ENCODE measurements at places on chromosomes 6 and 20.
A peak's percentile ranks its signal among the peaks of the same experiment; 100 is the strongest.

GRCh38 chr6:31660381-31661261 is at the start of gene C6orf47:
Gene C6orf47 (minus strand): TSS chr6:31660778. CDS start chr6:31659947, 831 bp downstream.
- DNase-seq, result peak; percentile 65

DNA sequence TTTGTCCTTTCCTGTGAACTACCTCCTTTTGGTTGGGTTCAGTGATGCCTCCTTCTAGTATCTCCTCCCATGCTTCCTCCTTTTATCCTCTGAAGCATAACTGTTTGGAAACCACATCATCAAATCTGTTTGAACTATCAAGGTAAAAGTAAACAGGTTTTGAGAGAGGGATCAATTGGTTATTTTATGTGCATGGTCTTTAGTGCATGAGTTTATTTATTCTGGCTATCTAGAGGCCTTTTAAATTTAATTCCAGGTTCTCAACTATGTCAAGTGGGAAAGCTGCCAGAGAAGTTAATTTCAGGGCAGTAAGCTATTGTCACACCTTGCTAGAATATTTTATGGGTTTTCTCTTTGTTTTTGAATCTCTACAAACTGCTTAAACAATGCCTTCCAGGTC is 54.1 kb downstream of the WASF1 start:
- DNase-seq, result no peak

- DNase-seq, result no peak
Measured at GRCh38 chr6:35046862-35047261, 94.3 kb downstream of the TCP11 start.

GRCh38 chr6:6749702-6750491 is 161.4 kb downstream of the LY86 start:
- DNase-seq, result peak; percentile 88

DNA sequence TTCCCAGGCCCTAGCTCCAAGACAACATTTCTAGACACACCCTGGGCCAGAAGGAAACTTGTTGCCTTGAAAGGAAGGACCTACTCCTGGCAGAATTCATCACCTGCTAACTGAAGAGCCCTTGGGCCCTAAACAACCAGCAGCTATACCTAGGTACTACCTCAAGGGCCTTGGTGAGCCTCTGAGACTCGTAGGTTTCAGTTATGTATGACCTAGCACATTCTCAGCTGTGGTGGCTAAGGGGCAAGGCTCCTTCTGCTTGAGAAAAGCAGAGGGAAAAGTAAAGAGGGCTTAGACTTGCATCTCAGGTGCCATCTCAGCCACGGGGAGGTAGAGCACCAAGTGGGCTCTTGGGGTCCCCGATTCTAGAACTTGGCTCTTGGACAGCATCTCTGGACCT is 132.3 kb upstream of the NHSL1 start:
- DNase-seq, result no peak

GRCh38 chr6:146679386-146679785 is 80.6 kb downstream of the ADGB start:
- DNase-seq, result no peak

DNA sequence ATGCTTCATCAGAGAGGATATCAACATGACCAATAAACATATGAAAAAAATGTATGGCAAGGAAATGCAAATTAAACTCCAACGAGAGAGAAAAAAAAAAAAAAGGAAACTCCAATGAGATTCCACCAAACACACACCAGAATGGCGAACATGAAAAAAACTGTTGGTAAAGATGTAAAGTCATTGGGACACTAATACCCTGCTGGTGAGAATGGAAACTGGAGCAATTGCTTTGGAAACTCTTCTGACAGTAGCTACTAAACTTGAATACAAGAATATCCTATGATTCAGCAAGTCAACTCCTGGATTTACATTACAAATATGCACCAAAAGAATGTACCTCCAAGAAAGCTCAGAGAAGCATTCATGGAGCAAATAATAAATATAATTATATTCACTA is 260.7 kb upstream of the ECI2 start:
- DNase-seq, result no peak

DNA sequence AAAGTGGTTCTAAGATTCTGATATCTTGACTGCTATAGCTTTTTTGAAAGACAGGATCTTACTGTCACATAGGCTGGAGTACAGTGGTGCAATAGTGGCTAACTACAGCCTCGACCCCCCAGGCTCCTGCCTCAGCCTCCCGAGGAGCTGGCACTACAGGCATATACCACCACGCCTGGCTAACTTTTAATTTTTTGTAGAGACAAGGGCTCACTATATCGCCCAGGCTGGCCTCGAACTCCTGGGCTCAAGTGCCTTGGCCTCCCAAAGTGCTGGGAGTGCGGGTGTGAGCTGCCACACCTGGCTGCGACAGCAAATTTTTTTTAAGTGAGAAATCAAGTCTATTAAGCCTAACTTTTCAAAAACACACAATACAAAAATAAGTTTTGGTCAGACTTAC is 106.6 kb downstream of the NOL4L start:
- DNase-seq, result no peak

- DNase-seq, result no peak
Measured at GRCh38 chr6:38302838-38303237, 336.9 kb downstream of the BTBD9 start.

- no peak for DNase-seq
Measured at GRCh38 chr20:31568773-31569162, 36.3 kb upstream of the ID1 start.

GRCh38 chr6:144286503-144287393 is 1.6 kb downstream of the UTRN start:
- DNase-seq, result peak; percentile 18

- no peak for DNase-seq
Measured at GRCh38 chr6:82645536-82646230, 282.1 kb downstream of the TPBG start.

DNA sequence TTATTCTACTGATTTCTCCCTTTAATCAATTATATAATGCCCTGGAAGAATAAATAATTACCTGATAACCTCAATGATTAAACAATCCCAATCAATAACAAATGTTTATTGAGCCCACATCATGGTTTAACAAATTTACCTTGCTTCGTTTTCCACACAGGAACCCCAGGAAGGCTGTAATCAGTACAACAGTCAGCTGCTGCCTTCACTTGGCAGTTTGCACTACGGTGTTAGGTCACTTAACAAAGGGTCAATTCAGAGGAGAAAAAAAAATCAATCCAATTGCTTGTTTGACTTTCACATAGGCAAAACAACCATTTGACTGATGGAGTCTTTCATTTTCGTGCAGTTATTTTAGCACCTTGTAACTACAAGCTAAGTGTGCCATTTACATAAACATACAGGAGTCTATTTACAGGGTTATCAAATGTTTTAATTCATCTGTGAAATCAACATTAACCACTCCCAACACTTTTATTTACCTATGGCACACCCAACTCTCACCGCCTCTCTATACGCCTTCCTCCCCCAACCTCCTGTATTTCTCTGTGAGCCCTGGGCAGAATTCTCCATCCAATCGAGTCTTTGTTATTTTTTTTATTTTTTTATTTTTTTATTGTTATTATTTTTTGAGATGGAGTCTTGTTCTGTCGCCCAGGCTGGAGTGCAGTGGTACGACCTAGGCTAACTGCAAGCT is 140.4 kb upstream of the TAB2 start:
- no peak for DNase-seq

GRCh38 chr20:7728338-7728737 is 211.9 kb downstream of the HAO1 start:
- no peak for DNase-seq

- no peak for DNase-seq
Measured at GRCh38 chr6:155678361-155678760, 222.7 kb upstream of the NOX3 start.

GRCh38 chr20:14288341-14289330 is 48.8 kb downstream of the FLRT3 start:
- no peak for DNase-seq

GRCh38 chr6:15577550-15578171 is 85.2 kb downstream of the DTNBP1 start:
- DNase-seq, result no peak

GRCh38 chr20:41170386-41171105 is 33.2 kb downstream of the PLCG1 start:
- peak; percentile 6 for DNase-seq

DNA sequence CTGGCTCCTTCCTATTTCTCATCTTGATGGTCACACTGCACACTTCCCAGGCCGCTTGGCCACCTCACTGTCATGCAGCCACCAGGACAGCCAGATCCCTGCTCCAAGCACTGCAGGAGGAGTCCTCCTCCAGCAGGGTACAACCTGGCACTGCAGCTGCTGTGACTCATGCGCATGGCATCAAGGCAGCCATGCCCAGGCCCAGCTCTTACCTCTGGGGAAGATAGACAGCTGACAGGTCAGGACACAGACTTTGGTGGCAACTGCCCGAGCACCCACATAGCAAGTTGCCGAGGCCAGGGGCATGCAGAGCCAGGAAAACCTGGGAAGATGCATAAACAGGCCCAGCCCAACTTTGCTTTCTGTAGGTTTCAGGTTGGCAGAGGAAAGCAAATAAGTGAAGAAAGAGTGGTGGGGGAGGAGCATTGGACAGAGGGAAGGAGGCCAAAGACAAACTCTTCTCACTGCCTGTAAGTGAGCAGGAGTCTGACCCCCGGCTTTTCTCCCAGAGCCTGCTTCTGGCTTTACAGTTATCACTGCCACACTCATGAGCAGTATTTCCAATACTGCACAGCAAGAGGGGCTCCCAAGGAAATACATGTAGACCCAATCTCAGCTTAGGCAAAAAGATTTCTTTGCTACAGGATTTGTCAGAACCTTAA is 38.8 kb downstream of the SLC22A3 start:
- DNase-seq, result peak; percentile 66

- DNase-seq, result peak; percentile 67
Measured at GRCh38 chr6:164107297-164107995, 692.9 kb downstream of the QKI start.

DNA sequence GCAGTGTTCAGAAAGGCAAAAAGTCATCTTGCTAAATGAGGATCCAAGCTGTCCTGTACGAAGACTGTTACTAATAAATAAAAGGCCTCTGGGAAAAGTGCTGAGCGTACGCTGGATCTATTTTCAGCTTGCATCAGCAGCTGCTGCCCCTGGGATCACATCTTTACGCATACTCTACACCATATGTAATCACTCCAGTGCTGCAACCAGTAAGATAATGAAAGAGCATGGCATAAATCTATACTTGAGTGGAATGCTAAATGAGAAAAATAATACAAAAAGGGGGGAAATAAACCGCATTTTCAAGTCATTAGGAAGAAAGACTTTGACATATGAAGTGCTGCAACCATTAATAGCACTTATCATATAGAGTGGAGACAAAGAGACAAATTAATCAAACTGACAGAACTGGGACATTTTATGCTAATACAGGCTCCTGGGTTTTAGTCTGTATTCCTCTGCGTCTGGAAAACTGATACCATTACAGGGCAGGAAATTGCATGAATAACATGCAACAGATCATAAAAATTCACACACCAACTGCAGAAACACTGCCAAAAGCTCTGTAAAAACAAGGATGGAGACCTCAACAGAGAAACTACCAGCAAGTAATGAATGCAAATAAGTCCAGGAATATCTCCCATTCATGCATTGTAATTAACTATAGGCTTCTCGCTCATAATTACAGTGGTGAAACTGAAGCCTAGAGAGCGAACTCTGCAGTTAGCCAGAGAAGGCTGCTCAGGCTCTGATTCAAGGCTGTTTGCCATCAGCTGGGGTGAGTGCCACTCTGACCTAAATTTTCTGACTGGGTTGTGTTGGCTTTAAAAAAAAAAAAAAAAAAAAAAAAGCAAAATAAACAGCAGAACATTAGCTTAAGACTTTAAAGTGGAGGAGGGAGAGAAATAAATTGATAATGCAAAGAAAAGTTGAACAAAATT is 83.8 kb downstream of the GJA10 start:
- DNase-seq, result peak; percentile 56

GRCh38 chr6:15663130-15663871 is 473 bp upstream of the DTNBP1 start:
- no peak for DNase-seq

GRCh38 chr6:22470454-22471131 is 98.8 kb upstream of the HDGFL1 start:
- DNase-seq, result no peak

DNA sequence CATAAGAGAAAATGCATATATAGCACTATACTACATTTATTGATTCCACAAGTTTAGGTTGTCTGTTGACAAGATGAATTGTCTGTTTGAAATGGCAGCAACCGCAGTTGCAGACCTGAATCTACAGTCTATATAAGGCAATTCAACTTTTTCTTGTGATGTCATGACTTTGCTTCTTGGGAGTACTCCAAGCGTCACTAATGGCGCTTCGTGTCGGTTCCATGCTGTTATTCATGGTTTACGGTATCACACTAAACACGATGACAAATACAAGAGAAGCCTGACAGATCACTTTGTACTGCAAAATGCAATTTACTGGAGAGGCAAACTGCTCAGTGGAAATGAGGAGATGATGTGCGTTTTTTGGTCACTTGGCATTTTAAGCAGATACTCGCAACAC is 280.3 kb upstream of the TCF21 start:
- no peak for DNase-seq

DNA sequence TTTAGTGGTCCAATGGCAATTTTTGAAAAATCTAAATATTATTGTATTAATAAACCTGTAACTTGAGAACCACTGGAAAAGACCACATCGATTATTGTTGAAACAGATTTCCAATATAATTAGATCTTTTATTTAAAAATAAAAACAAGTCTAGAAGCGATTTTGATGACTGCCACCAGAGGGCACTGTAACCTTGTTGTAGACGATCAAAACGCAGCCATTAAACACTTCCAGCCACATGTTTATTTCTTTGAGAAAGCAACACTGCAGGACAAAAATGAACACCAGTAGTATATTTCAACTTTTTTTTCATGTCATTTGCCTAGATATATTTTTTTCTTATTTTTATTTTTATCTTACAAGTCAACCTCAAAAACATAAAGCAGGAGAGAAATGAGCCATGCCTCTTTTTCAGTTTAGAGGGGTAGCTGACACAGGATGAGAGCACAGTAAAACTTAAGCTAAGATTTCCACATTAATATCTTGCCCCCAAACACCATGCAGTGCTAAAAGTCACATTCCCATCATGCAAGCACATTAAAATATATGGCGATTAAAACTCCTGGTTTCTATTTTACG is 115.4 kb downstream of the OPRM1 start:
- DNase-seq, result peak; percentile 25

- DNase-seq, result no peak
Measured at GRCh38 chr6:162438980-162439379, 288.6 kb downstream of the PRKN start.

GRCh38 chr6:169112483-169113320 is 140.9 kb downstream of the THBS2 start:
- DNase-seq, result no peak

- DNase-seq, result no peak
Measured at GRCh38 chr6:108576709-108577108, 16.0 kb downstream of the FOXO3 start.
